ENCODE measurements at places on chromosomes 2 and 18. TPM values are rescaled to one million over a fixed set of nuclear protein-coding genes. Genes with fewer than 3 reads are reported as not detected.

- no peak for DNase-seq
Measured at GRCh38 chr2:163774862-163775261, 39.1 kb upstream of the FIGN start.

DNA sequence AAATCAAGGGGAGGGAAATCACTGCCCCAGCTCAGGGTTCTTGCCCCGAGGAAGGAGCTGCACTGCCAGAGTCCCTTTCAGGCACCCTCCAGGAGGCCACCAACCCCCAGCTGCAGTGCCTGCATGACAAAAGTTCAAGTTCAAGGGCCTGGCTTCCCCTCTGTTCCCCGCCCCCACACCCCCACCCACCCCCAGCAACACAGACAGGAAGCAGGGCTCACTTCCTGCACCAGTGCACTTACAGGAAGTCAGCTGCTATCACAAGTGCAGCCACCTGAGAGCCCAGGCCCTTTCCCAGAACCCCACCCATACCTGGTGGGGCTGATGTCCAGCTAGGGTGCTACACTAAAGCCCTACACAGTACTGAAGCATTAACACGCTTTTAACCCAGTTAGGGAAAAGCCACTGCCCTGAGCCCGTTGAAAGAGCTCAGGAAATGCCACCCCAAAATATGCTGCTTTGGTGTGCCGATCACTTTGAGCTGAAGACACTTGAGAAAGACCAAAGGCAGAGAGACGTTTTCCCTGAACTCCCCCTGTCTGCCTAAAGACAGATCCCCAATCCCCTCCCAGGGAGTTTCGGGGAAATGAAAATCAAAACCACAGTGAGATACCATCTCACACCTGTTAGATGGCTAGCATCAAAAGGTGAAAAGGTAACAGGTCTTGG is 109.9 kb upstream of the CAB39 start:
- DNase-seq, result no peak

- DNase-seq, result no peak
Measured at GRCh38 chr18:23977719-23978483, 36.7 kb upstream of the TTC39C start.

DNA sequence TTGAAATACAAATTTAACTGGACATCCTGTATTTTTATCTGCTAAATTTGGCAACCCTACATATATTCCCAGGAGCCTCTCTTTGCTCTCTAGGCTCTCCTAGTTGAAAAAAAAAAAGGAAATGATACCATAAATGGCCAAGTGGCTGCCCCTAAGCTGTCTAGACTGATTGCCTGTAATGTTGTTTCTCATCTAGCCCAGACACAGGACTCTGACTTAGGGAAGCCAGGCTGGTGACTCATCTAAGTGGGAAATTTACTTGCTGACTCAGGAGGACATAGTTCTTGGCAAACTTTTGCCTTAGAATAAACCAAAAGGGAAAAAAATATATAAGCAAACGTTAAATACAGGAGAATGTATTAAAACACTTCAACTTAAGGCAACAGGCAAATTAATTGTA is 14.6 kb upstream of the ITGAV start:
- no peak for DNase-seq

DNA sequence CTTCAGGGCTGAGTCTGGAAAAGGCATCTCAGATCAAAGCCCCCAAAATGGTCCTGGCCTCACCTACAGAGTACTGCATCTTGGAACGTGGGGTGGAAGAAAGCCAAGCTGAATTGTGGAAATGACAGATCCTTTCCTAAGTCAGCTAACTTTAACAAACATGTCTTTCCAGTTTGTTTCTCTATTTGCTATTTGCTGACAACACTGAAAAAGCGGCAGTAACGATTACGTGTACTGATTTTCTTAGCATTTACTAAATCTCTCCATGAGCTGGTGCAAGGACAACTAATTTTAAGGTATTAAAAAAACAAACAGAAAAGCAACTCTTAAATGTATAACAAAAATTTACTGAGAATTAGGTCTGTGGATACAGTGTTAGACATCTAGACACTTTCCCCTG is 1.1 kb downstream of the HIBCH start:
- no peak for DNase-seq

- no peak for DNase-seq
Measured at GRCh38 chr2:156481312-156481711, 45.1 kb downstream of the GPD2 start.

GRCh38 chr2:43034242-43034619 is 192.2 kb downstream of the ZFP36L2 start:
- no peak for DNase-seq

GRCh38 chr2:235319095-235319494 is 174.7 kb upstream of the AGAP1 start:
- DNase-seq, result no peak

GRCh38 chr2:219629976-219630695 is 2.7 kb downstream of the SLC4A3 start:
- DNase-seq, result no peak

GRCh38 chr2:121884511-121884921 is 129.1 kb downstream of the TSN start:
- DNase-seq, result no peak

DNA sequence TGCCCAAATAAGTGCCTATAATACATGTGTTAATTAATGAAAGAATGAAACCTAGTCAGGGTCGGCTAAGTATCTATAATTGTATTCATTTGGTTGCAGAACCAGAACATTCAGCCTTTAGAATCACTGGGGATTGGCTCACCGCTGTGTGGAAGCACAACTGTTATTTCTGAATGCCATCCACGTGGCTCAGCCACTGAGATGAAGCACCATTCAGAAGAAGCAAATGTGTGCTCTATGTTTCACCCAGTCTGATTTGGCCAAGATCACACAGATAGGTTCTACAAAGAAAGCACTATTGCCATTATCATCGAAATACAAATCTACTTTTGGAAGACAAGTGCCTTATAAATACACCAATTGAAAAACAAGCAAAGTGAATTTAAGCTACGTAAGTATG is 30.6 kb upstream of the SPOPL start:
- DNase-seq, result no peak

GRCh38 chr2:183348492-183348891 is 224.2 kb downstream of the NUP35 start:
- DNase-seq, result no peak

DNA sequence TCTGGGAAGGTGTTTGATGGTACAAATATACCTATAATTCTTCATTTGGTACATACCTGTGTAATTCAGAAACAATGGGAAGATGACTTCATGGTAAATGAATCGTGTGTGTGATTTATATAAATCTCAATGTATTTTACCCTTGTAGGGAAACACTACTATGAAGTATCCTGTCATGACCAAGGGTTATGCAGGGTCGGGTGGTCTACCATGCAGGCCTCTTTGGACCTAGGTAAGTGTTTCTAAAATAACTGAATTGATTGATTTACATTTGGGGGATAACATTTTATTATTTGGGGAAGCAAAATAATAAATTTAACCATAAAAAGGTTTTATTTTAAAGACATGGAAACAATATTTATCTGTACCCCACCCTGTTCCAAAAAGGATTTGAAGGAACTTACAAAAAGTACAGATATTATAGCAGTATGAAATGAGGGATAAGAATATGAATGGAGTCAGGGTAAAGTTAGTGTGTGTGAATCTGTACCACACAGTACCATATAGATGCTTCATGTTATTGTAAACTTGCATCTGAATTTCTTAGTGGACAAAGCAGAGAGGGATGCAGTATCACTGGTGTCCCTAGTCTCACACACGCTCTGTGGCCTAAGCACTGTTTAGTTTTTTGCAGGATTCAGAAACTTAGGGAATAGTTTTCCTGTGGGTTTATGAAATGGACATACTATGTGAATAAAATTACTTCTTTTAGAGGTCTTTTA is 11.5 kb downstream of the DDX1 start:
- DNase-seq, result no peak

DNA sequence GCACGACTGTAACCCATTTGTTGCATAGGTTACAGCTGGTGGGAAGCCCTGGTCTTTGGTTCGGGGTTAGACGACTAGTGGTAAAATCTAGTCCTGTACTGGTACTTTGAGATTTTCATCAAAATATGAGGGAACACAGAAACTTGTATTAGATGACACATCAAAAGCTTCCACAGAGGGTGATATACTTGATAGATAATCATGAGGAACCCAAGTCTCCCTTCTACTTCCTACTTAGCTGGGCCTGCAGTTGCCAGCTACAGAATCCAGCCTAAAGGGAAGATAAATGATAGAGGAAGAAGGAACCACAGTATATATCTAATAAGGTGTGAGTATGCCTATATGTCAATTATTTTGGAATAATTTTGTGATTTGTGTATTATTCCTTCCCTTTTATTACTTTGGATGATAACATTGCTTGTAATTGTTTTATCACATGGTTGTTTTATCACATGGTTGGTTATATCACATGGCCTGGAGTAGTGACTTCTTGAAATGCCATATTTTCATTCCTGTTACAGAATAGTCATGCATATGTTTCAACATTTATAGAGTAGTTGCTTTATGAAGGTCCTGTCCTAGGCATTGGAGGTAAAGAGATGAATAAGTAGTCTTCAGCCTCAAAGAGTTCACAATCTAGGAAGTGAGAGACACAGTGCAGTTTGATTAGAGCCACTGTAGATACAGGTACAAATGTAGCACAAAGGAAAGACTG is 2.9 kb downstream of the AGPS start:
- no peak for DNase-seq

DNA sequence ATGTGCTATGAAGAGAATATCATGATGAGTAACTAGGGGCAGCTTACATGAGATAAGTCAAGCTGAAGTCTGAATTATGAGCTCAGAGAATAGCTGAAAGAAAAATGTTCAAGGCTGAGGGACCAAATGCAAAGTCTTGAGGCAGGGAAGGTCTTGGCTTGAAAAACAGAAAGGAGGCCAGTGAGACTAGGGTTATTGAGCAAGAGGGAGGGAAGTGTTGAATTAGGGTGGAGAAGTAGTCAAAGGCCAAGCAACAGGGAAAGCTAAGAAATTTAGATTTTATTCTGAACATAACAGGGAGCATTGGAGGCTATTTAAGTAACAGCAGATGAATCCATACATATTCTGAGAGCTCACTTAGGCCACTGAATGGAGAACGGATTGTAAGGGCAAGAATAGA is 11.4 kb upstream of the ALMS1 start:
- DNase-seq, result no peak

GRCh38 chr2:216601632-216602409 is 31.4 kb upstream of the IGFBP2 start:
- DNase-seq, result no peak

DNA sequence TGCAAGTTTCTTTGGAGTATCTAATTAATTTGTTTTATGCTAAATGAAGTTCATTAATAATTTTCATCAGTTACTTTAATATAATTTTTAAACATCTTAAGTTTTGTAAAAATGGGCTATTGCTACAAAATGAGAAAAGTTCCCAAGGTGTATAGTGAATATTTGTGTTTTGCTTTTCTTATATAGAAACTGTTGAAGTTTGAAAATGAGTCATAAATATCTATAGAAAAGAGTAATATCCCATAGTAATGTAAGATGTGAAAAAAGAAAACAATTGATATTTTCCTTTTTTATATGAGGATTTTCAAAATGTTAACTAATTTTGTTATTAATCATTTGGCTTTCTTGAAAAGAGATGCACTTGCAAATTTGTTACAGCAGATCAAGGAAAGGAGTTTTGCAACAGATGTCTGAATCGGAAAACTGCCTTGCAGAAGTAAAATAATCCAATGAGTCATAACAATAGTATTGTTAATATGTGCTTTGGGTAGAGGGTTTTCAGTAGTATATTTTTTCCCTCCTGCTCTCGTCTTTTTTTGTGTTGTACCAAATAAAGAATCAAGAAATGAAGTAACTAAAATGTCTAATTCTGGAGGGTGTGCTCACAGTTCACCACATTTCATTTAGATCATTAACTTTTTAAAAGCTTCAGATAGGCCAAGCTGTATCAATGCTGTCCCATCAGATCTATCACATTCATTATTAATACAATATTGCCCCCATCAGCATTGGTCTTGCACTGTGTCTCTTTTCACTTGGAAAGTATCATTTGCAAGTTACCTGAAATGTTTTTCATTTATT is 15.5 kb downstream of the DUSP19 start:
- no peak for DNase-seq

DNA sequence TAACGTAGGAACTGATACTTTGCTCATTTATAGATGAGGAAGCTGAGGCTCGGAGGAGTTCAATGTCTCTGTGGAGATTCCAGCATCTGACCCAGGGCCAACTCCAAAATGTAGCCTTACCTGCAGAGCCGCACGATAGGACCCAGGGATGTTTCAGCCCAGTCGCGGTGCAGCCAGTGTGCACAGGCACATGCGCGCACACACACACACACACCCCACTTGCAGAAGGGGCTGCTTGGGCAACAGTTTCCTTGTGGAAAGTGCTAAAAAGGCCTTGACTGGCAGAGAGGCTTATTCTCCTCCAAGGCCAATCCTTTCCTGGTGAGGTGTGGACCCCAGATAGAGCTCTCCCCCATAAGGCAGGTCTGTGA is 101.7 kb downstream of the ZFP36L2 start:
- DNase-seq, result no peak

DNA sequence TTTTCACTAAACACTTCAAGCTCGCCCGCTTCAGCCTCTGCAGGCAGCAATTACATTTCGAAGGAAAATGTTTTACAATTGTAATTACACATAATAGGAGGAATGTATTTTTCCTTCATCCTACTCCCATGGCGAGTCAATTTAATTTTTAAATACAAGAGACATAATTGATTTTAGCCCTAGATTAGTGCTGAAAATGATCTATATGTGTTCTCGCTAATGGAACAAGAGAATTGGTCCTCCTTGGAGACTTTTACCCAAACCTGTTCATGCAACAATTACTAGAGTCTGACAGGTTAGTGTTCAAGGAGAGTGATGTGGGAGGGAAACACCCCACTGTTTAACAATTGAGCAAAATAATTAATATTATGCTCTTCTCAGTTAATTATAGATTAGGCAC is 509.4 kb upstream of the SETBP1 start:
- DNase-seq, result no peak

GRCh38 chr2:45255563-45255962 is 246.3 kb upstream of the SIX2 start:
- DNase-seq, result no peak

Gene CFC1B
- total RNA-seq, result not detected

Gene TRIM54
- total RNA-seq, result not detected

Gene CTLA4
- total RNA-seq, result 61.7 TPM

Gene NTSR2
- total RNA-seq, result not detected

Gene MERTK
- 1.1 TPM for total RNA-seq

Gene MARCHF4
- total RNA-seq, result not detected

All from activated naive CD4-positive, alpha-beta T cell treated with anti-CD3 and anti-CD28 coated beads, Interleukin-2, amount 50 U/mL, for 72 hours (primary cell).